ENCODE measurements at places on chromosomes 5 and 9.
A peak's percentile ranks its signal among the peaks of the same experiment; 100 is the strongest.

- no peak for DNase-seq
Measured at GRCh38 chr5:9681706-9682105, 51.6 kb upstream of the TAS2R1 start.

DNA sequence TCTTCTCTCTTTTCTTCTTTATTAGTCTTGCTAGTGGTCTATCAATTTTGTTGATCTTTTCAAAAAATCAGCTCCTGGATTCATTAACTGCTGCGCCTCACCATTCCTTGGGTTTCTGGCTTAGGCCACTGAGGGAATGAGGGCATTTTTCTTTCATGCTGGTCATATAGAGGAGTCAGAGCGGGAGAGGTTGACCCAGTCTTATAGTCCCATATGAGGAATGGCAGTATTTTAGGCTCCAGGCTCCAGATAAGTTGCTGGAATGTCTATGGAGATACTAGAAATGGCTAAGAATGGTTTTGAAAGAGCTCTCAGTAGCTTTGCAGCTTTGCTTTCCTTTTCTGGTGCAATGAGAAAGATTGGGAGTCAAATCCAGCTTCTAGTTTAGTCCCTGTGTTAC lies 58.2 kb downstream of the GALNT10 start:
- DNase-seq, result no peak

GRCh38 chr9:129891569-129891968 lies 56.3 kb downstream of the USP20 start:
- DNase-seq, result no peak

GRCh38 chr5:74380193-74380592 lies 260.3 kb downstream of the ENC1 start:
- DNase-seq, result no peak

DNA sequence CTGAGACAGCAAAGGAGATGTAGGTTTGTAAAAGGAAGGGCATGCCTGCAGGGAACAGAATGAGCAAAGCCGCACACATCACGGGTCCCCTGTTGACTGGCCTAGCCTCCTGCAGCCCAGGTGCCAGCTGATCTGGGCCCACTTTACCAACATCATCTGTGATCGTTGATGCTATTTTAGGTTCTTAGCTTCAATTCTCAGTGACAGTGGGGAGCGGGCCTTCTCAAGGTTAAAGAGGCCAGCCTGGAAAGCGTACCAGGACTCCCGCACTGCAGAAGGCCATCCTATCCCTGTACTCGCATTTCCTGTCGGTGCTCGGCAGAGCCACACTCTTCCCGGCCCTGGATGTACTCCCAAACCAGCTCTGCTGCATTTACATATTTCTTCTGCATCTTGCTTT lies 213.5 kb upstream of the IRX1 start:
- DNase-seq, result no peak

- no peak for DNase-seq
Measured at GRCh38 chr5:64952951-64953673, 184.4 kb downstream of the CWC27 start.

GRCh38 chr9:112867275-112867991 lies 23.2 kb downstream of the SLC46A2 start:
- DNase-seq, result peak; percentile 89

GRCh38 chr9:136625101-136626065 lies 37.3 kb upstream of the EGFL7 start:
- DNase-seq, result peak; percentile 40

DNA sequence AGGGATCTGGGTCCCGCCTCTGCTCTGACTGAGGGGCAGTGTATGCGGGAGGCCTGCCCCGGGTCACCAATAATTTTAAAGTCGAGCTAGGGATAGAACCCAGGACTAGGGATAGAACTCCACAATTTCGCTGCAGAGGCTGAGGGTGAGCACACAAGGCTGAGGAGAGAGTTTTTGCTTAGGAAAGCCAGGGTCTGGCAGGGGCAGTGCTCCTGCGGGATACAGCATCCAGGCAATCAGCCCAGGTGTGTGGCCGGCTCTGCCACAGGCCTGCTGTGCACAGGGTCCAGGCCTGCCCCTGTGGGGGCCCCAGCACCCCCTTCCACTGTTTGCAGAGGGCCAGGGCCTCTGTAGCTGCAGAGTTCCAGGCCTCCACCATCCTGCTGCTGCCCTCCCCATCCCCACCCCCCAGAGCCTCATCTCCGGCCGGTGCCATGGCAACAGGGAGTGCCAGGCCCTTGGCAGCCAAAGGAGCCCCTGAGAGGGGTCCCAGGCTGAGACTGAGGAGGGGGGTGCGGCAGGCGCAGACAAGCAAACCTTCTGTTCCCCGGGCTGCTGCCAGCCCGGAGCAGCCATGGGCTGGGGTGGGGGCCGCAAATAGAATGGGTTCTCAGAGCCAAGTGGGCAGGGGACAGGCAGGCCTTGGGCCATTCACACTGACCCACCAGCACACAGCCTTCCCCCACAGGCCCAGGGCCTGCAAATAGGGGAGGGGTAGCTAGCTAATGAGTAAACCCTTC lies 8.6 kb downstream of the PDGFRB start:
- no peak for DNase-seq

- peak; percentile 62 for DNase-seq
Measured at GRCh38 chr9:16873126-16873802, 2.8 kb upstream of the BNC2 start.

- DNase-seq, result no peak
Measured at GRCh38 chr5:37842048-37842447, 2.2 kb upstream of the GDNF start.

DNA sequence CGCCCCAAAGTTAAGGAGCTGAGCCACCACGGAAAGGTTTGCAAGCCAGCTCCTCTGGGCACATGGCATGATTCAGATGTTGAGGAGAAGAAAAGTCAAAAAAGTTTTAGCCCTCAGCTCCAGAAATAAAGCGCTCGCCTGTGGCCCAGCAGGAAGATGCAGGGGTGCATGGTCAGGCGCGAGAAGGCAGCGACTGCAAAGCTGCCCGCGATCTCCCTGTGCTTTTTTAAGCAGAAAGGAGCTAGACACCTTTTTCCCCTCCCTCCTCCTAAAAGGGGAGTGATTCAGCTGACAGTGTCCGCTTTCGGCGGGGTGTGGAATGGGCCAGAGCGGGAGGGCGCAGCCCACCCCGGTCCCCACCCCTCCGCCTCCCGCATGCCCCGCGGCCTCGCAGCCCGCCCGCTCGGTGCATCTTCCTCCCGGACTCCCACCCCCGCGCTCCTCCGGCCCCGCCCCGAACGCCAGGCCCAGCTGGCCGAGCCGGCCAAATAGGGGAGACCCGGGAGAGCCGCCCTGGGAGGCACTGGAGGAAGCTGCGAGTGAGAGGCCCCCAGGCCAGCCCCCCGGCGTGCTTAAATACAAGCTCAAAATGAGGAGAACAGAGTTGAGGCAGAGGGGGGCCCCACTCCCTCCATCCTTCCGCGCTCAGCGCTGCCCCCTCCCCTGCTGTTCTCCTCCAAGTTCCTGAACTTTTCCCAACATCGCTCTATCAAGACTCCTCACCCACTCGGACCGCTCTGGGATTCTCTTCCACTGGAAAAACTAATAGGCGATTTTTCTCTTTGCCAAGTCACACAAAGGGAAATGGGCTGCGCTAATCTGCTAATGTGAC lies at the start of gene ADAMTS12:
Gene ADAMTS12 (minus strand): TSS at position 203 of the 832 bp plus-strand sequence. CDS start 134 bp downstream, at position 69.
- peak; percentile 66 for DNase-seq

DNA sequence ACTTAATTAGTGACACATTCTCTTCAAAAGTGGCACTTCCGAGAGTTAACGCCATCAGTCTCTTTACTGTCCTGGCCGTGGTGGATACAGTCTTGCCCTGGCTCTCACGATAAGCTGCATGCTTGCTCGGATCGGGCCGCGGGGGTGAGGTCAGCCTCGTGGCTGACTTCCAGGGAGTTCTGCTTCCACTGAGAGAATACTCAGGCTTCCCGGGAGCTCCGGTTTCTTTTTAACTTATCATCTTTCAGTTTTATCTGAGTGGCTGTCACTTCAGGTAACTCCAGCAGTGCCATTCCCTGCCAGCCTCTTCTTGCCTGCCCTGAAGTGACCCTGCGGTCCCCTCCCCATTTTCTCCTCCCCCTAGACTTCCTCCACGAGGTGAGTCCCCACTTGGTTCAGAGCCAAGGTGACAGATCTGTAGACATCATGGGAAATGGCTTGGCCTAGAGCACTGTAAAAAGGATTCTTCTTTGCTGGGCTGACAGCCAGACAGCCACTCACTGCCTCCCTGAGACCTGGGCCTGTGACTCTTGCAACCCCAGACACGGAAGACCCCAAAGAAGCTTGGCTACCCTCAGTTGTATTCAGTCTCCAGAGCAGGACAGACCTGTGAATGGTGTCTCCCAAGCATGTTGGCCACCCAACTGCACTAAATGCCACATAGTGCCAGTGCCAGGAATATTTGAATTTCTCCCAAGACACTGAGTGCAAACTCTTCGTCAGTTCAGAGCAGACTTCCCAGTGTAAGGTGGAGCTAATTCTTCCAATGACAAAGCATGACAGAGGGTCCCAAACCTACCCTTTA lies 95.1 kb downstream of the DAPK1 start:
- peak; percentile 25 for DNase-seq

DNA sequence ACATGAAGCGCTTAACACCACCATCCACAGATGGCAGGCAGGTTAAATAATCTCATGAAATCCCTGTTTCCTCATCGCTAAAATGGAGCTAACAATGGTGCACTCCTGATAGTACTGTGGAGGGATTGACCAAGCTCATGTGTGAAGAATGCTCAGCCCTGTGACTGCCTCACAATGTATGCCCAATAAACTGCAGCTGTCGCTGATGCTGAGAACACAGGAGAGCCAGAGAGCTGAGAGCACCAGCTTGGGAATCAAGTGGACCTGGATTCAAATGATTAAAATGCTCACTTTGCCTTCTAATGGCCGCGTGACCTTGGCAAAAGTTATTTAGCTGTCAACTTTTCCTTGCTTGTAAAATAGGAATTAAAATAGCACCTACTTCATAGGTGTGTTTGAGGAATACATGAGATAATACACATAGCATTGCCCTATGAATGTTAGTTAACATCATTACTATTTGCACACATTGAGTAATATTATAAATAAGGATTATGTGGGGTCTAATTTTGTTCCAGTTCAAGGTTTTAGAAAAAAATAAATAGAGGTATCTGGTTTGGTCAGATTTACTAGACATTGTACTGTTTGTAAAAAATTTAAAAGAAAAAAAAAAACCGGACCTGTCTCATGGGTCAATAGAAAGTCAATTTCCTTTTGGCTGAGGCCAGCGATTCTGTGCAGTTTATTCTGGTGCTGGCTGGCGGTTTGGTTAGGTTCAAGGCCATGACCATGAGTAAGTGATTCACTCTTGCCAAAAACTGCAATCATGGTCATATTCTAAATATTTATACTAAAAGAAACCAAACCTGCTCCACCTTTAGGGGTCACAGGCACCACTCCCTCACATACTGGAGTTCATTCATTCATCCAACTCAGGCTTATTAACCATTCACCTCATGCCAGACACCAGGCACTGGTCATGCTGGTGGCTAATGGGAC lies 101.3 kb downstream of the SH3TC2 start:
- DNase-seq, result no peak

DNA sequence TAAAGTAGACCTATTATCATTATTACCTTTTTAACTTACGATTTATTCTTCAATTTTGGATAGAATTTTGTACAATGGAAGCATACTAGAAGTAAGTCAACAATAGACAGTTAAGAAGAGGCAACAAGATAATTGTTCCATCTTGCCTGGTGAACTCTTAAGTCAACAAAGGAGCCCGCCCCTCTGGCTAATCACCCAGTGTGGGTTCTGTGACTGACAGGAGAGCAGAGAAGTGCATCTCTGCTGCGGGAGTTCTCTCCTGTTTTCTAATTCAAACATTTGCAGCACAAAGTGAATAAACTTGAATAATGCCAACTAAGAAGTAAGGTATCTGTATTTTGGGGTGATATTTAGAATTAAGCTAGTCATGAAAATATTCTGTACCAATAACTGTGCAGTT lies 6.7 kb upstream of the ISL1 start:
- no peak for DNase-seq

DNA sequence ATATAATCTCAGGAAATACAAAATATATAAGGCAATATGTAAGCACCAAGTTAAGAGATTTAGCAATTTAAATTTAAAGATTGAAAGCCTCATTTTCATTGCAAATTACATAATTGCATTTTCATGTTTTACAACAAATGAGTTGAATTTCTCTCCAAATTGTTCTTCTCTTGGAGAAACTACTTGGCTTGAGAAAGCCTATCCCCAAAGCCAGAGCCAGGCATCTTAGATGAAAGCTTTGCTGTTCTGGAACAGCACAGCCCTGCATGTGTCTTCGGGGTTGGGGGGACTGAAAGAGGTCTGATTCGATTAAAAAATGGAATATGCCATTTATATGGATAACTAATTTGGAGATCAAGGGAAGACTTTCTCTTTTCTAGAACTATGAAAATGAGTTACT lies 212.0 kb downstream of the PARP8 start:
- DNase-seq, result no peak

GRCh38 chr5:122680623-122681350 lies 94.1 kb upstream of the SNX2 start:
- DNase-seq, result no peak

DNA sequence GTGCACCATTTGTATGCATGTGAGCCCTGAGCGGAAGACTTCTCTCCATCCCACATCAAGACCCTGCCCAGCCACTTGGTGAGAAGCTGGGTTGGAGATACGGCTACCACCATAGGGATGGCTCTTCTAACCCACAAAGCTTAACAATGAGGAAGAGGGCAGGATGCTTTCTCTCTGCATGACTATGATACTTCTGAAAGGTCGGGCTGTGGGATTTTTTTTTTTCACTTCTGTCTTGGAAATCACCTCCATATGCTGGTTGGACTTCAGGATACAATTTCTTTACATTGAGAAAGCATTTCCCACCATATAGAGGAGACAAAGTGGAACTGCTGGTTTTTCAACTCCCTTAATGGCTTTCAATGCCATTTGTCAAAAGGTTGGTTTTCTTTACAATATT lies 30.5 kb downstream of the ZNF366 start:
- DNase-seq, result no peak

GRCh38 chr5:169637085-169637548 lies at the start of gene DOCK2:
DOCK2 (plus strand) TSS chr5:169637275; CDS start chr5:169637327, 52 bp downstream.
- DNase-seq, result no peak

DNA sequence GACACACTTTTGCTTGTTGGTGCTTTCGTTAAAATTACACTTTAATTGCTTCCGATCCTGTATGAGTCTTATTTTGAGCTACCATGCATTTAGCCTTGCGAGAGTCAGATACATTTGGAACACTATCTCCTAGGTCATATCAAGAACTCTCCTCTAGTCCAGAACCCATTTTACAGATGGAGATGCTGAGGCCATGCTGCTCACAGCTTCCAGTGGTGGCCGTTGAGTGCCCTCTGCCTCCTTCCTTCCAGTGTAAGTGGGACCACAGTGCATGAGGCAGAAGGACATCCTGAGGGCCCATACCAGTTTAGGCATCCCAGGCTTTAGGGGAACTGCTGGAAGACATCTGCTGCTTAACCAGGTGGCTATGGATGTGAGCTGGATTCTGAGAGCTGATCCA lies 6.9 kb downstream of the CCNI2 start:
- DNase-seq, result no peak

GRCh38 chr5:139675213-139675612 lies 27.1 kb downstream of the CXXC5 start:
- no peak for DNase-seq

GRCh38 chr5:159657771-159658170 lies 258.5 kb upstream of the ADRA1B start:
- no peak for DNase-seq
